Caco-2 (cell line): ENCODE measurements at places on chromosomes 7 and 10. TPM values are rescaled to one million over a fixed set of nuclear protein-coding genes. Genes with fewer than 3 reads are reported as not detected.
A peak's percentile ranks its signal among the peaks of the same experiment; 100 is the strongest.

C10orf53 gene
- total RNA-seq: not detected in 2 replicates

SEMA3D gene
- 0.61 and 0.84 TPM in 2 replicates for total RNA-seq

GRCh38 chr7:90473814-90474213 is 4.4 kb downstream of the PTTG1IP2 start:
- H3K27me3 ChIP-seq: no peaks in the 10 kb centered on the region
- H3K36me3 ChIP-seq: no peaks in the 10 kb centered on the region
- no peak overlapping the region for H3K4me3 ChIP-seq
- no peaks in the 10 kb centered on the region for H3K4me1 ChIP-seq
- no peak for DNase-seq

- no peaks in the 10 kb centered on the region for H3K4me1 ChIP-seq
- no peak for DNase-seq
- no peak overlapping the region for H3K27ac ChIP-seq
- no peak overlapping the region for H3K4me3 ChIP-seq
- no peaks in the 10 kb centered on the region for H3K27me3 ChIP-seq
These were observed 17.0 kb downstream of the KCP start for GRCh38 chr7:128893251-128894100.

GHRHR gene
- total RNA-seq: not detected in 2 replicates

- peak; percentile 25 for DNase-seq
- no peak overlapping the region for H3K4me3 ChIP-seq
These were observed 602.7 kb upstream of the NRP1 start for GRCh38 chr10:33937036-33937730.

GRCh38 chr7:155257482-155258225 is 40.0 kb upstream of the INSIG1 start:
- no peaks in the 10 kb centered on the region for H3K27me3 ChIP-seq
- no peaks in the 10 kb centered on the region for H3K36me3 ChIP-seq
- DNase-seq: no peak
- H3K27ac ChIP-seq: no peak overlapping the region
- no peak overlapping the region for H3K4me3 ChIP-seq

- no peaks in the 10 kb centered on the region for H3K27me3 ChIP-seq
- H3K4me1 ChIP-seq: peaks cover 49% of the 10 kb centered on the region
These were observed 10.2 kb downstream of the CCDC6 start for GRCh38 chr10:59896191-59896590.

- no peak overlapping the region for H3K27ac ChIP-seq
- no peaks in the 10 kb centered on the region; the same call in 1 of the 2 replicates for H3K4me1 ChIP-seq
- no peak for DNase-seq
- H3K27me3 ChIP-seq: no peaks in the 10 kb centered on the region
These were observed 300.4 kb downstream of the AHR start for GRCh38 chr7:17598846-17599245.

H2BK1 gene
- total RNA-seq: not detected in 2 replicates

GRCh38 chr7:150463461-150463860 is 13.0 kb downstream of the GIMAP8 start:
- H3K27ac ChIP-seq: no peak overlapping the region
- H3K27me3 ChIP-seq: no peaks in the 10 kb centered on the region
- no peak for DNase-seq
- H3K4me1 ChIP-seq: no peaks in the 10 kb centered on the region
- H3K36me3 ChIP-seq: no peaks in the 10 kb centered on the region
- no peak overlapping the region for H3K4me3 ChIP-seq

- no peaks in the 10 kb centered on the region; the same call in 1 of the 2 replicates for H3K4me1 ChIP-seq
- no peak for DNase-seq
- H3K36me3 ChIP-seq: no peaks in the 10 kb centered on the region
- H3K27ac ChIP-seq: no peak overlapping the region
These were observed 312.6 kb upstream of the COBL start for GRCh38 chr7:51629206-51629605.

DNA sequence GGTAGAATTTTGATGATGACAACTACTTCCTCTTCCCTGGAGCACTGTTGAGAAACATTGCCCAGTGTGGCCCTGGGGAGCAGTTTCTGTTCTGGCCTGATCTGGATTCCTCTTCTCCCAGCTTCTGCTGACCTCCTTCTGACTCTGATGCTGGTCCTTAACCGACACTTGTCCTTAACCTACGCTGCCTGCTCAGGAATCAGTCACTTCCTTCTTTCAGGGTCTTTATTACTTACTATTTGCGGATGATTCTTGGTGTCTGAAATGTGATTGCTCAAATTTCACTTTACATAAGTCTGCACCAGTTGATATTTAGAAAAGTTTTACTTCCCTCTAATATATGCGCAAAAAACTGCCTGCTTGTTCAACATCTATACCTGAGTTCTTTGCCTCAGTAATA is 164.1 kb downstream of the PTEN start:
- no peaks in the 10 kb centered on the region for H3K36me3 ChIP-seq
- no peak overlapping the region for H3K27ac ChIP-seq
- no peak overlapping the region for H3K4me3 ChIP-seq

CCDC126 gene
- 10.1 and 11.3 TPM in 2 replicates for total RNA-seq

HTR7 gene
- not detected in 2 replicates for total RNA-seq

PIK3CG gene
- not detected in 2 replicates for total RNA-seq

NEURL1 gene
- 0.84 and 0.91 TPM in 2 replicates for total RNA-seq

GIMAP5 gene
- total RNA-seq: not detected in 2 replicates

- H3K36me3 ChIP-seq: no peaks in the 10 kb centered on the region
- no peak for DNase-seq
- no peaks in the 10 kb centered on the region for H3K27me3 ChIP-seq
- H3K27ac ChIP-seq: no peak overlapping the region
These were observed 82.4 kb upstream of the LRRTM3 start for GRCh38 chr10:66843396-66843795.

GRCh38 chr7:44796504-44797328 is at the start of gene PPIA:
PPIA (plus strand) TSS chr7:44796681; CDS start chr7:44796725, 44 bp downstream.
- peaks cover 5% of the 10 kb centered on the region for H3K36me3 ChIP-seq
- no peaks in the 10 kb centered on the region for H3K27me3 ChIP-seq
- H3K4me1 ChIP-seq: 0 out of 2 replicates have a peak, but pooled peaks cover 10% of the 10 kb centered on the region
- peak within 1 kb of the TSS; percentile 100 for H3K4me3 ChIP-seq

PPP1R3A gene
- not detected in 2 replicates for total RNA-seq

DNA sequence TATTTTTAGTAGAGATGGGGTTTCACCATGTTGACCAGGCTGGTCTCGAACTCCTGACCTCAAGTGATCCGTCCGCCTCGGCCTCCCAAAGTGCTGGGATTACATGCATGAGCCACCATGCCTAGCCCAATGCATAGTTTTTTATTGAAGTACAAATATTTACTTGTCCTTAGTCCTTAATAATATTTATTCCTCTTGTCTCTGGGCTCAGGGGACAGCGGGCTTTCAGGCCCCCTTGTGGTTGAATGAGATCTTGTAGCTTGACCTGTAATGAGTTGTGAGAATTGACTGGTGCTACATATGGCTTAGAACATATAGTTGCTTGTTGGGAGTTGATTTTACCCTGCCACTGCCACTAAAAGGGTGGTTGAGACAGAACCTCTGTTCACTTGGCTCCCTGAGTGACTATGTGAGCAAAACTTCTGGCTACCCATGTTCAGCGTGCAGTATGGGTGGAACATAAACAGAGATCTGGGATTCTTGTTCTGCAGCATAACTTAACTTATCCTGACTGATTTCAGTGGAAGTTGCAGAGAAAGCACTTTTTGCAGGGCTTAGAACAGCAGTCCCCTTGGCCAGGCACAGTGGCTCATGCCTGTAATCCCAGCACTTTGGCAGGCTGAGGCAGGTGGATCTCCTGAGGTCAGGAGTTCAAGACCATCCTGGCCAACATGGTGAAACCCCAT is 14.9 kb downstream of the CCL26 start:
- H3K36me3 ChIP-seq: no peaks in the 10 kb centered on the region
- no peaks in the 10 kb centered on the region for H3K27me3 ChIP-seq
- H3K27ac ChIP-seq: no peak overlapping the region

IFIT2 gene
- 0.43 and 0.56 TPM in 2 replicates for total RNA-seq

- no peaks in the 10 kb centered on the region for H3K4me1 ChIP-seq
- H3K4me3 ChIP-seq: no peak overlapping the region
- no peak overlapping the region for H3K27ac ChIP-seq
- DNase-seq: no peak
These were observed 42.3 kb downstream of the PRKCQ start for GRCh38 chr10:6537770-6538169.

GRCh38 chr7:70717553-70718329 is 414.2 kb upstream of the GALNT17 start:
- no peak for DNase-seq
- H3K27ac ChIP-seq: no peak overlapping the region
- no peaks in the 10 kb centered on the region for H3K27me3 ChIP-seq

DNA sequence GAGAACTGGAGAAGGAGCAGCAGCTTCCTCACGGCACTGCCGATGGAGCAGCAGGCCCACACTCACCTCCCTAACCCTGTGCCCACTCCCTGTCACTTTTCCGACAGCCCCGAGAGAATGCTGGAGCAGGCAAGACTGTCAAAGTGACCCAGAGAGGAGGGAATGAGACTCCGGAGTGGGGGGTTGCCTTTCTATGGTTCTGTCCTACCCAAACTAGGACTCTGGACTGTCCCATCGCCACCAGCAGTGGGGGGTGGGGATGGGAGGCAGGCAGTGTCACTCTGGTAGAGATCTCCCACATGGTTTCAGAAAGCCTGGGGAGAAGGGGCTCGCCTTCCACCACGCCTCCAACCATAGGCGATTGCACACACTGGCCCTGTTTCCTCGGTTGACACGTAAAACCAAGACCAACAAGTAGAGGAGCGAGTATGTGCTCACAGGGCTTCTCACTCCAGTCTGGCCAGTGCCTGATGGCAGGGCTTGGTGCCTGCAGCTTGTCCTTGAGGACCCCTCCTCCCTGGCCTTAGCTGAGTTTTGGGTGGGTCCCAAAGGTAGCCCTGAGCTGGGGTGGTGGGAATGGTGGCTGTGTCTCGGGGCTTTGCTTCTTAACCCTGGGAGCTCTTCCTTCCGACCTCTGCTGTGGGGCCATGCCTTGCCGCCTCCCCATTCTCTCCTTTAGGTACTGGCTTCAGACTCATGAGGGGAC is 148.5 kb downstream of the PTPN20 start:
- peaks cover 9% of the 10 kb centered on the region for H3K27me3 ChIP-seq
- DNase-seq: no peak
- H3K4me1 ChIP-seq: no peaks in the 10 kb centered on the region
- no peak overlapping the region for H3K27ac ChIP-seq
- no peak overlapping the region for H3K4me3 ChIP-seq

GRCh38 chr10:118238573-118239235 is 103.4 kb downstream of the FAM204A start:
- no peaks in the 10 kb centered on the region for H3K4me1 ChIP-seq
- no peak for DNase-seq
- H3K4me3 ChIP-seq: no peak overlapping the region
- no peak overlapping the region for H3K27ac ChIP-seq

DNA sequence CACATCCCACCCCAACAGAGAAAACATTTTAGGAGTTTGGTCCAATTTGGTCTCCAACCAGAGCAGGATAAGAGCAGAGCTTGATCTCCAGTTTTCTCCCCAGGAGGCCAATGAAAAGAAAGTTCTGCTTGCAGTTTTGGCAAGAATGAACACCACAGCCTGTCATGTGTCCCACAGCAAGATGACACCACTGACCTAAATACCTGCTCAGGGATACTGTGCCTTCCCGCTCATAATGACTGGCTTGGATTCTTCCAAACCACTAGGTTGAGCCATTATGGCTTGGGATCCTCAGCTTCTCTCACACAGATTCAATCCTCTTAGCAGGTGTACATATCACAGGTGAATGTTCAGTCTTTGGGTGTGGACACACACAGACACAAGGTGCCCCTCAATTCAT is 53.3 kb downstream of the C10orf90 start:
- H3K4me3 ChIP-seq: no peak overlapping the region
- no peaks in the 10 kb centered on the region for H3K4me1 ChIP-seq

RRP12 gene
- 69.3 and 70.5 TPM in 2 replicates for total RNA-seq

DNA sequence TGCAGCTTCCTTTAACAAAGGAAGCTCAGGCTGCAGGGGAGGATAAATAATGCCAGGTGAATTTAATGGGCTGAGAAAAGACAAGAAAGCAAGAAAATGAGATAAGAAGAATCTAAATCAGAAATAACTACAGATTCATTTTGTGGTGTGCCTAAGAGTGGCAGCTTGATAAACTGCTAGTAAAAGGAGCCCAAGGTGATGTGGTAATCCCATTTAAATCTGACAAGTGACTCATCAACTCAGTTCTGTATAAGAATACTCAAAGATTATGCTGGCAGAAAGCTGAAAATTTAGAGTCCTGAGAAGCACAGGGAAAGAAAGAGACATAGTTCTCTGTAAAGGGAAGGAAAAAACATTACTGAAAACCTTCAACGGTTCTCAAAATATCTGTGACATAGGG is 109.4 kb upstream of the PDE1C start:
- DNase-seq: no peak
- no peaks in the 10 kb centered on the region for H3K4me1 ChIP-seq
- no peaks in the 10 kb centered on the region; the same call in 1 of the 2 replicates for H3K27me3 ChIP-seq
- no peaks in the 10 kb centered on the region for H3K36me3 ChIP-seq
- H3K4me3 ChIP-seq: no peak overlapping the region

PCLO gene
- 3.8 and 4.1 TPM in 2 replicates for total RNA-seq

DNA sequence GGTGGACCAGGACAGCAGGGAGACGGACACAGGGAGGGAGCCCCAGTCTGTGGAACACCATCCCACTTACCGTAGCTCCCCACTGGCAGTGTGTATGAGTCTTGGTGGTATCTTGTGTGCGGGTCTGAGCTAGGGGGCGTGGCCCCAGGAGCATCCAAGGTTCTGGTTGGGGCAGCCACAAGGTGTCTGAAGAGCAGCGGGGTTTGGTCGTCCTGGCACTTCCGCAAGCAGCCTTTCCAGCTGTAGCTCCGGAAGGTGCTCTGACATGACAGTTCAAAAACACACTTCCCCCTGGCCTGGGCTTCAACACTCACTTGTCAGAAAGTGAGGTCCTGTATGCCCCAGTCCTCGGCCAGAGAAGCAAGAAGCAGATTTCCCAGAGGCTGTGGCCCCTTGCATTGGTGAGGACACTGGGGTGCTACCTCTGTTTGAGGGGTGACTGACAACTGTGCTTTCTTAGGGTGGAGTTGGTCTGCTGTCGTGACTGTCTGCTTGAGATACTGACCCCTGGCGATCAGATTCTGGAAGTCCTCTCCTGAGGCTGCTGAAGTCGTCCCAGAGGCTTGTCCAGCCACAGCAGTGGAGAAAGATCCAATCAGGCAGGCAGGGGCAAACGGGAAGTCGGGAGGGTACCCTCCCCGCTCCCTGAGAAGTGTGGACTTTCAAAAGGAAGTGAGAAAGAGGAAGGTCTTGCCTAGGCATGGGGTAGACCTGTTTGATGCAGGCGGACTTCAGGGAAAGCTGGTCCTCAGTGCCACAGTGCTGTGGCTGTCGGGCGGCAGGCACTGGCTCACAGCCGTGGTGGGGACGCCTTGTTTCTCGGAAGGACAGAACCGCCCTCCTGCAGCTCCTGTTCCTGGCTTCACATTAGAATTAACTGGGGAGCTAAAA is 51.4 kb upstream of the PFKFB3 start:
- no peak overlapping the region for H3K27ac ChIP-seq
- DNase-seq: no peak
- no peaks in the 10 kb centered on the region; the same call in 1 of the 2 replicates for H3K36me3 ChIP-seq
